ENCODE measurements at places on chromosomes 3 and 15.

- no peaks in the 10 kb centered on the region for H3K36me3 ChIP-seq
- H3K4me3 ChIP-seq: no peak overlapping the region
- H3K4me1 ChIP-seq: no peaks in the 10 kb centered on the region
- H3K27ac ChIP-seq: no peak overlapping the region
- DNase-seq: no peak
Measured at GRCh38 chr15:101773496-101774100, 29.7 kb upstream of the OR4F6 start.

GRCh38 chr15:89175617-89176191 lies 45.7 kb downstream of the RLBP1 start:
- DNase-seq: no peak
- peaks cover 31% of the 10 kb centered on the region for H3K4me1 ChIP-seq
- H3K27me3 ChIP-seq: no peaks in the 10 kb centered on the region
- H3K36me3 ChIP-seq: peaks cover 18% of the 10 kb centered on the region
- H3K4me3 ChIP-seq: no peak overlapping the region

GRCh38 chr15:77021803-77022381 lies 27.0 kb downstream of the PSTPIP1 start:
- peaks cover 81% of the 10 kb centered on the region for H3K4me1 ChIP-seq
- DNase-seq: peak; percentile 58
- H3K27ac ChIP-seq: peak overlapping the region; percentile 98
- H3K4me3 ChIP-seq: peak overlapping the region; percentile 76
- H3K36me3 ChIP-seq: peaks cover 59% of the 10 kb centered on the region

GRCh38 chr3:195823999-195824398 lies 12.3 kb upstream of the MUC4 start:
- H3K27ac ChIP-seq: no peak overlapping the region
- no peaks in the 10 kb centered on the region for H3K4me1 ChIP-seq

DNA sequence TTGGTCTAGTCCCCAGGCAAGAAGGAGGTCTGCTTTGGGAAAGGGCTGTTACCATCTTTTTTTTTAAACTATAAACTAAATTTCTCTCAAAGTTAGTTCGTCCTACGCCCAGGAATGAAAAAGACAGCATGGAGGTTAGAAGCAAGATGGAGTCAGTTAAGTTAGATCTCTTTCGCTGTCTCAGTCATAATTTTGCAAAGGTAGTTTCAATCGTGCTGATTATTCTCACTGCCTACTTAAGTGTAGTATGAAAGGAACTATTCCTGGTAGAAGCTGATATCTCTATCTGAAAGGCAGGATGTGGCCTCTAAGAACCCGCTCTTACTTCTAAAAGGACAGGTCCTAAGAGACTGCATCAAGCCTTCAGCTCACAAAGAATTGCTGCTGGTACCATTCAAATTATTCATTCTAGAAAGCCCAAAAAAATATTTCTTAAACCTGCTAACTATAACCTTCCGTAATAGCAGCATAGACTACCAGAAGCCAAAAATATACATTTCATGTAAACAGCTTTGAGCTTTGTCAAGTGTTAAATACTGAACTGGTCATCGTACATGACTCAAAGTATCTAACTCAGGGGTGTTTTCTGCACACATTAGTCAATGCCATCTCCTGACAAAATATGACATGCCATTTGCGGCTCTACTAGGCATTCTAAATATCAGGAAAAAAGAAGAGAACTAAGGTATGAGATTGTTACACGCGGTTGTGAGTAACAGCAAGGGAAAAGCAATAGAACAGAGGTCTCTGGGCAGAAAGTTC lies 96.0 kb upstream of the CCDC80 start:
- no peak overlapping the region for H3K4me3 ChIP-seq
- peak overlapping the region; percentile 70 for H3K27ac ChIP-seq

- H3K36me3 ChIP-seq: peaks cover 32% of the 10 kb centered on the region
- H3K4me1 ChIP-seq: peaks cover 60% of the 10 kb centered on the region
- no peak for DNase-seq
- H3K4me3 ChIP-seq: no peak overlapping the region
- H3K27me3 ChIP-seq: no peaks in the 10 kb centered on the region
- no peak overlapping the region for H3K27ac ChIP-seq
Measured at GRCh38 chr15:64847876-64848716, 6.4 kb downstream of the PLEKHO2 start.

DNA sequence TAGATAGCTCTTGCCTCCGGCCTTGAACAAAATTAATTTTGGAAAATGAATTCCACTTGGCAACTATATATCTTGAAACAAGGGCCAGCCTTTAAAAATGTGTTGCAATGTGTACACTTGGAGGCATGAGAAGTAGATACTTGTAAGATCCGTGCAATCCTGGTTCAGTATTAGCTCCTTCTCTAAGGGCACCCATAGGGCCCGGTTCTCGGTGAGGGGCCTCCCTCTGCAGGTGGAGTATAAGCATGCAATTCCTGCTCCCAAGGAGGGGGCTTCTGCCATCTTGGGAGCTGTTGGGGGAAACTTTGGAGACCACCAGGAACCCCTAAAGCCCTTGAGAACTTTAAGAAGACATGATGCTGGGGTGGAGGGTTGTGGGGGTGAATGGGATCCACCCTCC lies 388.7 kb upstream of the RGMA start:
- no peak for DNase-seq
- no peak overlapping the region for H3K27ac ChIP-seq
- no peaks in the 10 kb centered on the region for H3K36me3 ChIP-seq
- H3K4me3 ChIP-seq: no peak overlapping the region
- H3K27me3 ChIP-seq: peaks cover 3% of the 10 kb centered on the region
